ENCODE measurements at places on chromosomes 7 and 10.
A peak's percentile ranks its signal among the peaks of the same experiment; 100 is the strongest.

DNA sequence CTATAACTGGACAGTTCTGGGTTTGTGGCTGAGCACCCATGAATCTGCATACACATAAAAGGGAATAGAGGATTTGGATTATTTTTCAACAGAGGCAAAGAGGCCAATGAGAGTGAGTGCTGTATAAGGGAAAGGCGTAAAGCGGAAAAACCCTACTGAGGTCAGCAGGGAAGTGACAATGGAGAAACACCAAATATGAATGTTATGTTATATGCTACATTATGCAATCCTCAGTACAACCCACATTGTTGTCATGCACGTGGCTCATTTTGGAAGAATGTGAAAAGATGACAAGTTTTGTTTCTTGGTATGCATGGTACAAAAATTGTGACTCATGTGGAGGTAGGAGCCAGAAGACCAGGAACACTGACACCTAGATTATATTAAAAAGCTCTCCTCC lies 113.6 kb upstream of the AMPH start:
- no peak for DNase-seq

DNA sequence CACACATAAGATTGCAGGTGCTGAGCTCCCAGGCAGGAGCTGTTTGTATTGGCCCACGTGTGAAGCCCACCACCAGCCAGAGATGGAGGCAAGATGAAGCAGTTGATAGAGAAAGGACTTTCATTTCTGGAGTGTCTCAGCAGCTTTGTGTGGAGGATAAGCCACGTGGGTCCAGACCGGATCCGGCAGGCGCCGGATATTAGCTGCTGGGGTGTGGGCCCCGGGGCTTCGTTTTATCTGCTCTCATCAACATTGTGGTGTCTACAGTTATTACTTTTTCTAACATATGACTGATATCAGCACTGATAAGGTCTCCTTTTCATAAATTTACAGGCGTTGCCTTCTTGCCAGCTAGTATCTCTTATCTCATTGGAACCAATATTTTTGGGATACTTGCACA lies 25.5 kb downstream of the SLC18A2 start:
- no peak for DNase-seq

- DNase-seq: no peak
These were observed 360.3 kb downstream of the FRMD4A start for GRCh38 chr10:13970236-13970956.

DNA sequence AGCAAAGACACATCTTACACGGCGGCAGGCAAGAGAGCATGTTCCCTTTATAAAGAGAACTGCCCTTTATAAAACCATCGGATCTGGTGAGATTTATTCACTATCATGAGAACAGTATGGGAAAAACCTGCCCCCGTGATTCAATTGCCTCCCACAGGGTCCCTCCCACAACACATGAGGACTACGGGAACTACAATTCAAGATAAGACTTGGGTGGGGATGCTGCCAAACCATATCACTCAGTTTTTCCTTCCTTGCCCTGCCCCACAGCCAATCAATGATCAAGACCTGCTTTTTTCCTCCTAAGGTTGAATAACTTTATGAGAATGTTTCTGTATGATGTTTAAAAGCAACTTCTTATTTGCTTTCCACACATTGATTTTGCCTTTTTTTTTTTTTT lies 3.1 kb upstream of the PTPRE start:
- DNase-seq: no peak

DNA sequence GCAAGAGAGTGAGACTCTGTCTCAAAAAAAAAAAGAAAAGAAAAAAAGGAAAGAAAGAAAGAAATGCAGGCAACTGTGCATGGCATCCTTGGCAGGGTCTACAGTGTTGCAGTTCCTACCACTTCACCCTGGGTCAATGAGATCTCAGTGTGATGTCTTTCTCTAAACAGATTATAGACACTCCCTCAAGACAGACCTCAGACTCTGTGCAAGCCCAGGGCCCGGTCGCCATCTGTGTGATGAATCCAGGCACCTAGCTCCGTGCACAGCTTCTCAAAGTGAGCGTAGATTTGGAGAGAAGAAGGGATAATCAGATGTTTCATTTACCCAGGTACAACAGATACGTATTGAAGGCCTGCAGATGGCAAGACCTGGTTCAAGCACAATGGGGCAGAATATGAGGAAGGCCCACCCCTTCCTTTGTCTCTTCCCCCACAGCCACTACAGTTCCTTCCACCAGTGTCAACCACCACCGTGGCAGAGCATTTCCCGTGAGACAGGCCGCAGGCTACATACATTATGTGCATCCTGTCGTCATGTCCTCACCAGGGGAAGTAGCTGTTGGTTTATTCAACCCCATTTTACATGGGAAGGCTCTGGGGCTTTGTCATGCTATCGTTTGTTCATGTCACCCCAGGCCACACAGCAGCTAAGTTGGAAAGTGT lies 471.7 kb upstream of the GALNT17 start:
- no peak for DNase-seq

- no peak for DNase-seq
These were observed 200.3 kb downstream of the BICC1 start for GRCh38 chr10:58712982-58713381.

- no peak for DNase-seq
These were observed 165.5 kb upstream of the SMIM30 start for GRCh38 chr7:113283861-113284260.

- no peak for DNase-seq
These were observed 116.8 kb upstream of the TBX20 start for GRCh38 chr7:35370687-35371086.

GRCh38 chr10:77849039-77849664 lies 77.4 kb downstream of the DLG5 start:
- DNase-seq: no peak

GRCh38 chr10:34549001-34549400 lies 266.1 kb downstream of the PARD3 start:
- no peak for DNase-seq

GRCh38 chr10:110601581-110601980 lies 34.1 kb downstream of the SMC3 start:
- DNase-seq: no peak

DNA sequence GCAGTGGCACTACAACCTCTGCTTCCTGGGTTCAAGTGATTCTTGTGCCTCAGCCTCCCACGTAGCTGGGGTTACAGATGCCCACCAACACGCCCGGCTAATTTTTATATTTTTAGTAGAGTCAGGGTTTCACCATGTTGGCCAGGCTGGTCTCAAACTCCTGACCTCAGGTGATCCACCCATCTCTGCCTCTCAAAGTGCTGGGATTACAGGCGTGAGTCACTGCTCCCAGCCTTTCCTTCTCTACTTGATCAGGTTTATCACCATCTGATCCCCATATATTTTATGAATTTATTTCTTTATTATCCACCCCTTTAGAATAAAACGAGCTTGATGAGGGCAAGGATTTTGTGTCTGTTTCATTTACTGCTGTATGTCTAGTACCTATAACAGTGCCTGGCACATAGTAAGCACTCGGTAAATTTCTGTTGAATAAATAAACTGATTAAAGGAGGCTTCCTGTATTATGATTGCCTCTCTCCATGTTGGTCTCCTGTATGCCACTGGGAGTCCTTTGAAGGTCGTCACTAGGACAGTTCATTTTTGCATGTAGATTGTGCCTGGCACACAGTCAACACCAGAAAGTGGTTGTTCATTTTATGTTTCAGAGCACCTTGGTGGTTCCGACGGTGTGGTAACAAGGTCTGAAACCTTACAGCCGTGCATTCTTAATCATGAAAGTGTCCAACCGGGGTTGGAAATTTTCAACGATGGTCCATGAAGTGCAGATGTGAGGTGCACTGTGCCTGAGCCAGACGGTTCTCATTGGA lies 9.6 kb upstream of the EIF3A start:
- DNase-seq: peak; percentile 31

DNA sequence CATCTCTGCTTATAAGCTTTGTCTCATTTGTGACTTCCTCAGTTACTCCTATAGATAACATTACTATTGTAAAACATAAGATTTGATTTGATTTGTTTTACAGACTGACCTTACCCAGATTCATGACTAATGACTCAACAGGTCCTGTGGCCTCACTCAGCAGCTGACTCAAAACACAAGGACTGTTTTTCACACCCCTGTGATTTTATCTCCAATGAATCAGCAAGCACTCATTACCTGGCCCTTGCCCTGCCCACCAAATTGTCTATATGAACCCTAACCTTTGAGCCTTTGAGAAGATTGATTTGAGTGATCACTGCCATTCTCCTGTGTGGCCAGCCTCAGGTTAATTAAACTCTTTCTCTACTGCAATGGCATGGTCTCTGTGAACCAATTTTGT lies 1064.6 kb upstream of the LRRTM3 start:
- no peak for DNase-seq

DNA sequence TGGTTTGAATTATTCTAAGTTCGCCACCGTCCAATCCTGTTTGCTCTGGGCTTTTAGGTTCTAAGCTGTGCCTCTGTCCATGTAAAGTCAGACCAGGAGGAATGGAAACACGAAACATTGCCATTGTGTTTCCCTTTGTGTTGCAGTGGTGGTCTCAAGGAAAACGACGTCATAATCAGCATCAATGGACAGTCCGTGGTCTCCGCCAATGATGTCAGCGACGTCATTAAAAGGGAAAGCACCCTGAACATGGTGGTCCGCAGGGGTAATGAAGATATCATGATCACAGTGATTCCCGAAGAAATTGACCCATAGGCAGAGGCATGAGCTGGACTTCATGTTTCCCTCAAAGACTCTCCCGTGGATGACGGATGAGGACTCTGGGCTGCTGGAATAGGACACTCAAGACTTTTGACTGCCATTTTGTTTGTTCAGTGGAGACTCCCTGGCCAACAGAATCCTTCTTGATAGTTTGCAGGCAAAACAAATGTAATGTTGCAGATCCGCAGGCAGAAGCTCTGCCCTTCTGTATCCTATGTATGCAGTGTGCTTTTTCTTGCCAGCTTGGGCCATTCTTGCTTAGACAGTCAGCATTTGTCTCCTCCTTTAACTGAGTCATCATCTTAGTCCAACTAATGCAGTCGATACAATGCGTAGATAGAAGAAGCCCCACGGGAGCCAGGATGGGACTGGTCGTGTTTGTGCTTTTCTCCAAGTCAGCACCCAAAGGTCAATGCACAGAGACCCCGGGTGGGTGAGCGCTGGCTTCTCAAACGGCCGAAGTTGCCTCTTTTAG lies 46.3 kb upstream of the DMBT1 start:
- no peak for DNase-seq

DNA sequence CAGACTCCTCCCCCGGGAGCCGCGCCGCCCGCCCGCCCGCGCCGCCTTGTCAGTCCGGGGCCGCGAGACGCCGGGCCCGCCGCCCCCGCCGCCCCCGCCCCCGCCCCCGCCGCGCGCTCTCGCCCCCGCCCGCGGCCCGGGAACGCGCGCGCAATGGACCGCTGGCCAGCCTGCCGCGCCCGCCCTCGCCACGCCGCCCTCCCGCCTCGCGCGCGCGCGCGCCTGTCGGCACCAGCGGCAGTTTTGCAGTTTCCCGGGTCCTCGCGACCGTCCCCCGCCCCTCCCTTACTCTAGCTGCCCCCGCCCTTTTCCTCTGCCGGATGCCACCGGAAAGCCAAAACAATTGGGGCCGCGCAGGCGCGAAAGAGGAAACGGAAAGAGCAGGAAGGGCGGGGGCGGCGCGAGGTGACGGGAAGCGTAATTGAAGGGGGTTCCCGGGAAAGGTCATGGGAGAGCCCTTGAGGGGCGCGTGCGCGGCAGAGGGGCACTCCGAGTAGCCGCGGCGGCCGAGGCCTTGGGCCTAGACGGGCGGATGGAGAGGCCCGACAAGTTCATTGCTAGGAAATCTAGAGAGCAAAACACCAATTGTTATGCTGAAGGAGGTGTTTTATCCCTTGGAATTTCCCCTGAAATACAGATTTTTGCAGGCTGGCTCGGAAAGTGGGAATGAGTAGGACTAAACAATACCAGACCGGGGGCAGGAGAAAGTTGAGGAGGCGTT lies 400 bp upstream of the KBTBD2 start:
- peak; percentile 96 for DNase-seq

DNA sequence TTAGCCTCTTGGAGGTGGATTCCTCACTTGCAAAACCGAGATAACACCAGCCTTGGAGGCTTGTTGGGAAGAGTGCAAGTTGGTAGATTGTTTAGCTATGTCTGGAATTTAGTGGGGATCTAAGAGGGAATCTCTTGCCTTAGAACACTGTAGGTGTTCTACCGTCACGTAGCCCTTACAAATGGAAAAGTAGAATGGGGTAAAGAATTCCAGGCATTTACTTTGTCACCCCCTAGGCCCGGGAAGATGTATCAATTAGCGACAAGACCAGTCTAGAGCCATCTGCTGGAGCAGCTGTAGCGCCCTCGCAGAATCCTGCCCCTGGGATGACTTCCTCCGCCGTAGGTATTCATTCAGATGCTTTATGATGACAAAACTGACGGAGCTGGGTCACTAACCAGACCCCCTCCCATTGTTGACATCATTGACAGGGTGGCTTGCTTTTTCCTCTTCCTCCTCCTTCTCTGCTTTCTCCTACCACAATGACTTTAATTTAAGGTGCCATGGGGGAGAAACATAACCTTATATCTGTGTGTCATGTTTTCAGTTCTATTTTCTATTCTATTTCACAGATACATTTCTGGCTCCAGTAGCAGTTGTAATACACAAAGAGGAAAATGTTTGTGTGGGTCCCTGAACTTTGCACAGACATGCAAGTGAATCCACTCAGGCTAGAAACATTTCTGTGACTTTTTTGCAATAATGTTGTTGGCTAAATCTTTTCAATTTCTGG lies 262.6 kb upstream of the LYZL1 start:
- DNase-seq: no peak

DNA sequence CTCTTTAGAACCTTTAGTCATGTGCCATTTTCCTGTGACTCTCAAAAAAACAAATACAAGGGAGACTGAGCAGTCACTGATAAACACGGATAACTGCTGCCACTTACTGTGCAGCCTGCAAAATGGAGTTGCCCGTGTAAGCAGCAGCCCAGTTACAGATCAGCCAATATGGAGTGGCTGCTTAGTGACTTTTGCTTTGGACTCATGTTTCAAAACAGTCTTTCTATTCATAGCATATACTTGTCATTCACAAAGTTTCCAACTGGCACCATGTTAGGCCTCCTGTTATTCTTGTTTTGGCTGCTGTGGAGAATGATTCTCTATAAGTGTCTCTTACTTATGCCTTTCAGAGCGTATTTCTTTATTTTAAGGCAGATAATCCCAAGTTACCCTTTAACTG lies 3.0 kb downstream of the FAM204A start:
- no peak for DNase-seq

GRCh38 chr7:149773446-149774236 lies at the start of gene ZNF467:
ZNF467 (minus strand) TSS chr7:149773588; CDS start chr7:149771032, 2,556 bp downstream.
- peak; percentile 53 for DNase-seq

DNA sequence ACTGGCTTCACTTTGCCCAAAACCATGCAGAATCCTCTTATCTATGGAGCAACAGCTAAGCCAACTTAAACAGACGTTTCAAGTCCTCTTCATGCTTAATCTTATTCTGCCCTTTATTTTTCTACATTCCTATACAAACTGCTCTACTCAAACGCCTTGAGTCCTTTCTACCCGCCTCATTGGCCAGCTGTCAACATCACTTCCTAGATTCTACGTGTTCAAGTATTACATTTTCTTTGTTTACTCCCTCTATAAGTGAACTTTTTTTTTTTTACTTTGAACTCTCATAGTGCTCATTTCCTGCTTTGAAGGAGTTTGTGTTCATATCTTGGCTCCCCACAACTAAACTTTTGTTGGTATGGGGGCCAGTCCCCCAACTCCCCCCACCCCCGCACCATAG lies 28.9 kb upstream of the SLC26A5 start:
- no peak for DNase-seq
